ENCODE measurements at places on chromosomes 7 and 10. TPM values are rescaled to one million over a fixed set of nuclear protein-coding genes. Genes with fewer than 3 reads are reported as not detected.

SPDYE1 gene
- not detected for total RNA-seq

C10orf90 gene
- total RNA-seq = not detected

KAZALD1 gene
- 1.1 TPM for total RNA-seq

HMX3 gene
- total RNA-seq = not detected

ITIH5 gene
- total RNA-seq = not detected

IGFBP3 gene
- 10.2 TPM for total RNA-seq

TCAF1 gene
- 55.4 TPM for total RNA-seq

Measured in pulmonary artery endothelial cell (primary cell).